ENCODE measurements at places on chromosomes 12 and 14.

DNA sequence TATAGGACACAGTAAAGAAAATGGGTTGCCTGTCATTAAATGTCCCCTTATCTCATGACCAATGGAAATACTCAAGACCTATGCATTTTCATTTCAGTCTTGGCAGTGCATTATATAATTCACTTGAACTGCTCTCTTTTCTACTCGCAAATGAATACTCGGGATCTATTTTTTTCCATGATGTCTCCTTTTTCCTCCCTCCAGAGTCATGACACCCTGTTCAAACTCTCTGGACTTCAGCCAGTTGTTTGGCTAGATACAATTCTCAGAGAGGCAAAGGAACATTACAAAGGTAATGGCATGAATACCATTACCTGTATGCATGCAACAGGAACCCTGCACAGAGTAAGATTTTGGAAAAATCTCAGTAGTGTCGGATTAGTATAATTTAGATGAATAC, 130.9 kb downstream of the GPR135 start:
- DNase-seq, result no peak

DNA sequence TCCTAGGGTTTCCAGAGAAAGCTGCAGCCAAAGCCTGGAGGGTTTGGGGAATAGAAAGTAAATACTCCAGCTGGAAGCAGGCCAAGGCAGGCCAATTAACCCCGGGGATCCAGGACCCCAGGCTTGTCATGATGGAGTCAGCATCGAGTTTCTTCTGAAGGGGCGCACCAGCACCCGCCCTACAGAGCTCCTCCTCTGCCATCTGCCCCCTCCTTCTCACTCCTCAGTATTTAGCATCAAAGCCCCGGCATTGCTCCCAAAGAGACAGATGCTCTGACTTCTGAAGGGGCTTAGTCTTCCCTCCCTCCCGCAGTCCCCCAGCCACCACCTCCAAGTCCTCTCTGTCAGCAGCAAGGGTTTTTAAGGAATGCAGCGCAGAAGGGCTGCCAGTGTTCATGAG, 285.1 kb upstream of the NOS1 start:
- no peak for DNase-seq

GRCh38 chr12:132249689-132250478, 79.5 kb downstream of the GALNT9 start:
- no peak for DNase-seq

GRCh38 chr12:108193917-108194316, 64.8 kb downstream of the WSCD2 start:
- DNase-seq, result peak; percentile 17

GRCh38 chr14:73153272-73153671, 17.0 kb downstream of the PSEN1 start:
- peak; percentile 81 for DNase-seq

DNA sequence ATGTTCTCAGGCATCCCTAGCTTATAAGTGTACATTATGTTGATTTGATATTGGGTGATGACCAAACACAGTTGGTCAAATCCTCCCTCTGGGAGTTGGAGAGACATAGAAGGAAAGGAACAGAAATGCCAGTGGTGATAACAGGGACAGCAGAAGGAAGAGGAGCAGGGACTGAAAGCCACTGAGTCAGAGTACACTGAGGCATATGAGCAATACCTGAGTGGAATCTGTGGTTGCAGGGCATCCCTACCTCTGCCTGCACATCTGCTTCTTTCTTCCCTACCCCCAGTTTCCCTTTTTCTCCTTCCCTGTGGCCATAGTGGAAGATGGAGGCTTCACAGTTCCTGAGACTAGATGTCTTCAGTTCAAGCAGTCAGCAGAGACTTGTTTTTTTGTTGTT, 44.9 kb downstream of the BICD1 start:
- no peak for DNase-seq

GRCh38 chr14:49105512-49105911, 480.7 kb downstream of the RPS29 start:
- no peak for DNase-seq

DNA sequence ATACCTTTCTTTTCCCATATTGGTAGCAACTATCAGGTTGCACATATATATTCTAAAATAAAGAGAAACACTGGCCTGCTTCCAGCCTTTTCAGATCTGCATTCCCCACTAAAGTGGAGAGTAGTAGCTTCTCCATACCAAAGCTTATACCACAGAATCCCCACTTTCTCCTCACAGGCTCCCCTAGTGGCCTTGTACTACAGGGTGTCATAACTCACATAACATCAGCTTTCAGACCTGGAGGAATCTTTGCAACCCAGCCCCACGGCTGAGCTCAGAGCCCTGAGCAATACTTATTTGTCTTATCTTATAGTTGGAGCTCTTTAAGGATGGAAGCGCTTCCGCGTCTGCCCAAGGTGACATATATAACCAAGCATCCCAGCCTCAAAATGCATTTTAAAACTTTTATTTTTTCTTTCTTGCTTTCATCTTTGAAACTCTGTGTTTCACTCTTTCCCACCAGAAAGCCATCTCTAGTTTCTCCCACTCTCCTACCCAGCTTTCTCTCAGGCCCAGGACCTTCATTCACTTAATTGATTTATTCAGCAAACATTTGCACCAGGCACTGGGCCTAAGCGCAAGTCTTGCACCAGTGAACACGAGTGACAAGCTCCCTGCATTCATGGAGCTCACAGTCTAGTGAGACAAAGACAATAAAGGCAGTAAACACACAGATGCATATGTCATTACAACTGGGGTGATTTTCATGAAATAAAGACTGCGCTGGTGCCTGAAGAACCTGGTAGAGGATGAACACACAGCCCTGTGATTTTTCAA, 254.7 kb downstream of the IPO8 start:
- DNase-seq, result peak; percentile 29

GRCh38 chr12:104188534-104188933, 27.0 kb upstream of the TXNRD1 start:
- no peak for DNase-seq

DNA sequence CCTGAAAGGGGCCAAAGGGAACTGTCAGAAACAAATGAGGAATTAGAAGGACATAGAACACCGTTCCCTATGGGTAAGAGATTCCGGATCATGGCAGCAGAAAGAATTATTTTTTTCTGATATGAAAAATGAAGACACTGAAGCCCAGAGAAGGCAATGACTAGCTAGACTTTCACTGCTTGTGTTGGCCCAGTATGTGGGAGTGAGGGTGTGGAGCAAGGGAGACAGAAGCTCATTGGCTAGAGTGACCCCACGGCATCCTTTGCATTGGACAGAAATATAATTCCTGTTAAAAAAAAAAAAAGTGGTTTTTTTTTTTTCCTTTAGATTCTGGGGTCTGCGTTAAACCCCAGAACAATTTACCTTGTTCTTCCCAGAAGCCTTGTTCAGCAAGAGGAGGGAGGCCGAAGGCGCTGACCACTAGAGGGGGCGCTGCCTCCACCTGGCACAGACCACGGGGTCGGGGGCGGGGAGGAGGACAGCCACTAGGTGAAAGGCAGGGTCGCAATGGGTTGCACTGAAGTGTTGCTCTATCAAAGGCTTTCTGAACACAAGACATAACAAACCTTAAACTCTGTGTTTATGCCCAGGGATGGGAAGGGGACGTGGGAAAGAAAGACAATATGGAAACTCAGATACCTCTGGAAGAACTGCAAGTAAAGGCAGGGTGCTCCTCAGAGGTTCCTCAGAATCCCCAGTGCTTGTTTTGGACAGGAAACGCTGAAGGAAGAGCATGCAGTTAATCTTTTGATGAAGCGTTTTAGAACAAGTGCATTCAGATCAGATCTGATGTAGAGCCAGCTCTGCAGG, 156.8 kb downstream of the KCNA5 start:
- peak; percentile 50 for DNase-seq

GRCh38 chr14:26128931-26129671, 468.7 kb downstream of the NOVA1 start:
- peak; percentile 11 for DNase-seq

GRCh38 chr14:71231521-71232393, 324.5 kb downstream of the PCNX1 start:
- no peak for DNase-seq

- DNase-seq, result peak; percentile 80
Observed at GRCh38 chr12:93571365-93571924, 1.0 kb upstream of the SOCS2 start.

All from fibroblast of skin of right biceps (primary cell).